Suppressor macrophage treated with lipopolysaccharide for 1 hour (primary cell): ENCODE measurements at places on chromosomes 2 and 18.

- no peak for DNase-seq
Observed at GRCh38 chr18:34548973-34549294, 161.2 kb upstream of the DTNA start.

- DNase-seq, result peak; percentile 42
Observed at GRCh38 chr2:28833740-28834470, 23.3 kb downstream of the SPDYA start.

DNA sequence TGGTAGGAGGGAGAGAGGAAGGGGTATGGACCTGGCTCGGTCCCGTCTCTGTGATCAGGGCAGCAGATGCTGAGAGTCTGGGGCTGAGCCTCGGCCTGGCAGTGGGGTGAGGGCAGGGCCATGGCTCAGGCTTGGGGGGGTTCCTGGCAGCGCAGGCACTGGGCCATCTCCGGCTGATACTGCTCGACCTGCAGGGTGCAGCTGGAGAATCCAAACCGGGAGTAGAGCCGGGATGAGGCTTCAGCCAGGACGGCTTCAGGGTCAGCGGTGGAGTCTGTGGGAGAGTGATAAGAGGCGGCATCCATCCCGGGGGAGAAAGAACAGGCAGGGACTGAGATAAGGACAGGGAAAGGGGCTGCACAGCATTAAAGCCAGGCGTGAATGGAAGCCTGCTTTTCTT lies 7.7 kb downstream of the SLC30A3 start:
- DNase-seq, result no peak

- no peak for DNase-seq
Observed at GRCh38 chr2:150417278-150417677, 70.2 kb downstream of the RND3 start.

DNA sequence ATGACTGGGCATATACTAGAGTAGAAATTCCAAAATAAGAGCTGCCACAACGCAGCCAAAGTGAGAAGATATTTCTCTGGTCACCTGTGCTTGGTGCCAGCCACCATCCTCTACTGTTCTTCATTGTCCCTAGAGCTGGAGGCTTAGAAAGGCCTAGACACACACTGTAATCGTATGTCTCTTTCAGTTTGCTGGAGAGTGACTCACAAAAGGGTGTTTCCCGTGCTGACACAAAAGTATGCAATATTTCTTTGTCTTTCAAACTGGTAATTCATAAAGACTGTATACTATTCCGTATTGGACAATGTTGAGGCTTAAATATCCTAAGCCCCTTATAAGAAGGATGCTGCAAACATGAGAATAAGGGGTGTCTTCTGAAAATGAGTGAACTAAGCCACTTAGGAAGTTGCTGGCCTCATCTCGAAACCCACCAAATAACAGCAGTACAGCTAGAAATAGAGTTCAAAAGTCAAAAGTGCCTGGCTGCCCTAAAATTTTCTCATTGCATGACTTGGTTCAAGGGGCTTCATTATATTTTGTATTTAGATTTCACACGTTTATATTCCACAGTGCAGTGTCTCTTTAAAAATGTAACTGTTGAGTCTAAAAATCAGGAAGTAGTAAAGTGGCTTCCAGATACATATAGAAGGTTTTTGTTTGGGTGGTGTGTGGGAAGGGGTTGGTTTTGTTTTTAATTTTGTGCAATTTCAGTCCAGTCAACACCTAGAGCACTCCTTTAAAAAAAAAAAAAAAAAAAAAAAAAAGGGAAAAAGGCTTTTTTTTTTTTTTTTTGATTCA lies 601.1 kb downstream of the ARHGAP15 start:
- peak; percentile 68 for DNase-seq

GRCh38 chr2:118498943-118499342 lies 348.5 kb downstream of the EN1 start:
- DNase-seq, result no peak
